ENCODE measurements at places on chromosomes 1 and 21.

DNA sequence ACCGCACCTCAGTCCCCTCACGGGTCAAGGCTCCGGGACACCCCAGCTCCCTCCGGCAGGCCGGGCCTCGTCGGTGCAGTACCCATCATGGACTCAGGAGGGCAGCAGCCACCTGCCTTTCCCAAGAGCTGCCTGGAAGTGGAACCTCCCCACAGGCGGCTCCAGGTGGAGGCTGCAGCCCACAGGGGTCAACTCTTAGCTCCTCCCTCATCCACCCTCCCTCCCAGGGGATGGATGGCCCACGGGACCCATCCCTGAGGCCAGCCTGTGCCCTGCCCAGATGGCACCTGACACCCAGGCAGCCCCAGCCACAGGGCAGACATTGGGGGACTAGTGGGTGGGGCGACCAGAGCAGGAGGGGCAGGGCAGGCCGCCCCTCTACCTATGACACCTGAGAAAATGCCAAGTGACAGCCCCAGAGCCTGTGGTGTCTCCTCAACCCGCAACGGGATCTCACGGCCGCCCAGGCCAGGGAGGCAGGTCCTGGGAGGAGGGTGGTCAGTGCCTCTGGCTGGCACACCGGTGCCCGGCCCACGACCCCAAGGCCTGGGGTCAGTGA is 1.2 kb upstream of the ARHGEF16 start:
- peak; percentile 17 for DNase-seq

- no peak for DNase-seq
These were observed 18.3 kb downstream of the SPATA21 start for GRCh38 chr1:16418823-16419425.

GRCh38 chr1:211939876-211940468 is 95.4 kb downstream of the INTS7 start:
- DNase-seq, result peak; percentile 39

DNA sequence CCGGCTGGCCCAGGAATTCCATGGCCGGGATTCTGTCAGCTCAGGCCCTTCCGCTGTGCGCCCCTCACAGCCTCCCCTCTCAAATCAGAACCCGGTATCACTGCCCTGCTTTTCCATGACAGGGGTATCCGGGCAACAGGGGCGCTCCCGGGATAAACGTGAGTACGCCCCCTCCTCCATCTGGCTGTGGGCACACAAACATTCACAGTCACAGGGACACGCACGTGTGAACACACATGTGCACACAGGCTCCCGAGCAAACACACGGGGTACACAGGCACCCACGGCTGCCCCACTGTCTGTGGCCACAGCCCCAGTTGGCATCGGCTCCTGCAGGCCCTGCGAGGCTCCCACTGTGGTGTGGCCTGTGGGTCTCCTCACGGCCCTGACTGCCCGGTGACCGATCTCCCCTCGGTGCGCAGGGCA is 16.7 kb downstream of the COL6A1 start:
- DNase-seq, result no peak

GRCh38 chr1:25773441-25774125 is 26.4 kb upstream of the SELENON start:
- DNase-seq, result no peak

DNA sequence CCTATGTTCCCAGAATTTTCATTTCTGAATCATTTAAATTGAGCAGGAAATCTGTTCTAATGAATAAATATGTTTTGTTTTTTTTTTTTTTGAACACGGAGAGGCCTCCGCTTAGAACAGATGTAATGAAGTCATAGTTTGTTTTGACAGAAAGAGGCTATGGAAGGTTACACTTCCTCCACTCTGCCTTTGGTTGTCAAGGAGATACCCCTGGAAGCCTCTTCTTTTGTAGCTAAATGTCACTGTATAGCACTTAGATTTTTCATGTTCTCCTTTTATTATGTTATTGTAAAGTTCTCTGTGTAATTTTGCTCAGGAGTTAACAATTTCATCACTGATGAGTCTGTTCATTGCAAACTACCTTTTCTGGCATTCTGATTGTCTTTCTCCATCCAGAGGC is 22.7 kb upstream of the GNG12 start:
- DNase-seq, result no peak

GRCh38 chr1:173426057-173426456 is 51.1 kb upstream of the PRDX6 start:
- no peak for DNase-seq

GRCh38 chr1:200907611-200908097 is 13.0 kb downstream of the INAVA start:
- DNase-seq, result no peak

DNA sequence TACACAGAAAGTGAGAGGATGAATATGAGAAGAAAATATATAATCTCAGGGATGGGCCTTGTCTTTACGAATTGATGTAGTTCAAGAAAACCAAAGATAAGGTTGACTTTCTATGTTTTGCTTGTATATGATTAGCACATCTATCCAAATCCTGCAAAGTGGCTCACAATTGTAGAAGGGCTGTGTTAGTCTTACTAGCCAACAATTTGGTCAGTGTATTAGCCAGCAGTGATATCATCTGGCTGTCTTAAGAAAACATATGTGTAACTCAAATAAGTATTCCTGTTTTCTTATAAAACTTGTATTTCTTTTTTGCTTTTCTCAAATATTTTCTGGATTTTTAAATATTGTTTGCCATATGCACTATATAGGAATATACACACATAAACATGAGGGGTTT is 5.5 kb downstream of the SDCCAG8 start:
- DNase-seq, result no peak

GRCh38 chr1:56268519-56269140 is 310.7 kb downstream of the PLPP3 start:
- DNase-seq, result no peak

- no peak for DNase-seq
These were observed 10.7 kb upstream of the LAPTM5 start for GRCh38 chr1:30768159-30768829.

DNA sequence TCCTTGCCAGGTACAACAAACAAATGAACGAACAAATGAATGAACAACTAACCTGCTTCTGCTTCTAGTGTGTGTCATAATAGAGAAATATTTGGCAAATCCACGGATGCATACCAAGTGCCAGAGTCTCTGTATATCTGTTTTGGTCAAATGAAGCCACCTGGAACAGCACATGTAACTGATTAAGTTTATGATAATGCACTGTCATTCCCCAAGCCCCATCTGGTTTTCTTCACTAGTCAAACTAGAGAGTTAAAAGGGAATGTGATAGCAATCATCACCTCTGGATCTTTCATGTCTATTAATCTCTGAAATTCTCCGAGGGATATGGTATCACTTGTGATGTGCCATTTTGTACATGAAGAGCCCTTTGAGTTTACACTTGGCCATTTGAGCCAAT is 21.0 kb upstream of the SCAF4 start:
- no peak for DNase-seq

GRCh38 chr1:106680216-106680615 is 376.3 kb upstream of the PRMT6 start:
- no peak for DNase-seq

GRCh38 chr1:7322283-7322785 is 448.8 kb upstream of the VAMP3 start:
- no peak for DNase-seq

- DNase-seq, result no peak
These were observed 278.7 kb downstream of the HHAT start for GRCh38 chr1:210607361-210607760.

Measured in foreskin melanocyte (primary cell).